ENCODE measurements at places on chromosomes 12 and 14. TPM values are rescaled to one million over a fixed set of nuclear protein-coding genes. Genes with fewer than 3 reads are reported as not detected.
A peak's percentile ranks its signal among the peaks of the same experiment; 100 is the strongest.

GRIP1 gene
- 4.5 TPM for polyA plus RNA-seq

SMIM41 gene
- polyA plus RNA-seq, result 0.98 TPM

DLK1 gene
- 7.1 TPM for polyA plus RNA-seq

GCH1 gene
- 7.3 TPM for polyA plus RNA-seq

HOXC9 gene
- not detected for polyA plus RNA-seq

GALNT16 gene
- polyA plus RNA-seq, result 5.9 TPM

METTL1 gene
- polyA plus RNA-seq, result 37.9 TPM

CEBPE gene
- polyA plus RNA-seq, result 0.05 TPM

TNS2 gene
- 5.0 TPM for polyA plus RNA-seq

PZP gene
- polyA plus RNA-seq, result 0.08 TPM

DNA sequence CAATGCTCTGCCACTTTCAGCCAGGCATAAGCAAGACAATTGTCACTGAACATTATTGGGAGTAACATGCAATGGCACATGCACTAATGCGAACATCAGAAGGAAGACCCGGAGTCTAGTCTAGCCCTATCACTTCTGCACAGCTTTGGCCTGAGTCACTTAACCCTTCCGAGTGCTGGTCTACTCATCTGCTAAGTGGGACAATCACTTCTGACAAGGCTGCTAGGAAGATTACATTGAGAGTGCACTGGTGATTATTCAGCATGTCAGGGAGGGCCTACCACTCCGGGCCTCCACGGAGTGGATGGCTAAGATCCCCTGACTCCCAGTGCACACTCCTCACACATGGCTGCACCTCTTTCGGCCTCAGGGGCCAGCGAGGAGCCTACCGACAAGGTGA lies 240.9 kb downstream of the DPF3 start:
- DNase-seq, result no peak

DNA sequence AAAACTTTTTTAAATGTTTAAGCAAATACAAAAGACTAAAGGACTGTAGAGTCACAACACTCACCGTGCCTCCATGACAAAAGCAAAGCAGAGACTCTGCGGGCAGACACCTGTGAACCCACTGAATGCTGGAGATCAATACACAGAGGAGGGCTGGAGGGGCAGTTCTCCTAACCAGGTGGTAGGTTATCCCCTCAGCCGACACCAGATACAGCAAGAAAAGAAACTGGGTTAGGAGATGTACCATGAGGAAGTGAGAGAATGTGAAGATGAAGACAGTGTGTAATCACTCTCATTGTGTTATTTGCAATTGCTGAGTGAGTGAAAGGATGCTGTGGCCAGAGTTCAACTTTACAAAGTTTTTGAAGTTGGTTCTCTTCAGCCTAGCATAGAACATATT lies 480.3 kb downstream of the BCL11B start:
- no peak for DNase-seq

DNA sequence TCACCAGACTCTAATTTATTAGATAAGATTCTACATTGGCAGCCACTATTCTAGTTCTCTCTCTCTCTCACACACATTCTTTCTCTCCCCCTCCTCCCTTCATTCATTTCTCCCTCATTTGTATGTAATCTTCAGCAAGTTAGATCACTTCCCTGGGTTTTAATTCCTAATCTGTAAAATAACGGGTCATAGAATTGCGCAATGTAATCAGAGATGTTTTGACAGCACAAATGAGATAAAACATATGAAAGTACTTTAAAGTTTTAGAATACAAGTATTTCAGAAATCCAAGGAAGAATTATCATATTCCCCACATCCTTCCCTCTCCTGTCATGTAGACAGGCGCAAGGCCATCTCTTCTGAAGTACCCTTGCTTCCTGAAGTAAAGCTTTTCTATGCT lies 21.7 kb downstream of the STYK1 start:
- DNase-seq, result no peak

- no peak for DNase-seq
Measured at GRCh38 chr14:66613344-66613743, 105.4 kb downstream of the GPHN start.

- no peak for DNase-seq
Measured at GRCh38 chr14:75238756-75239455, 39.7 kb upstream of the FOS start.

DNA sequence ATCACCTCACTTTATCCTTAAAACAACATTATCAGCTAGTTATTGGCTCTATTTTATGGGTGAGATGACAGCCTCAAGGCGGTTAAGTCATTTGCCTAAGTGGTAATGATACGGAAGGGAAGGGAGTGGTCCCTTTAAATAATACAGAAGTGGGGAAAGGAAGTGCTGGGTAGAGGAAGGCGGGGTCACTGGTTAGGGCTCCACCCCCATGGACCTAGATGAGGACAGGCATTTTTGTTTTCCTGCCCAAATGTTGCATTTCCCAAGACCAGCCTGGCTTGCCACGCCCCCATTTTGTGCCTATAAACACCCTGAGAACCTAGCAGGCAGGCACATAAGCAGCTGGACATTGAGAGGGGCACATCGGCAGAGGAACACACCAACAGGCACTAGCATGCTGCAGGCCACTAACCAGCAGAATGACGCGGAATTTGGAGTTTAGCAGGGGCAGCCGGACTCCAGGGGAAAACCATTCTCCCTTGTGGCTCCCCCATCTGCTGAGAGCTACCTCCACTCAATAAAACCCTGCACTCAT lies 100.9 kb downstream of the EPS8 start:
- DNase-seq, result peak; percentile 47

DNA sequence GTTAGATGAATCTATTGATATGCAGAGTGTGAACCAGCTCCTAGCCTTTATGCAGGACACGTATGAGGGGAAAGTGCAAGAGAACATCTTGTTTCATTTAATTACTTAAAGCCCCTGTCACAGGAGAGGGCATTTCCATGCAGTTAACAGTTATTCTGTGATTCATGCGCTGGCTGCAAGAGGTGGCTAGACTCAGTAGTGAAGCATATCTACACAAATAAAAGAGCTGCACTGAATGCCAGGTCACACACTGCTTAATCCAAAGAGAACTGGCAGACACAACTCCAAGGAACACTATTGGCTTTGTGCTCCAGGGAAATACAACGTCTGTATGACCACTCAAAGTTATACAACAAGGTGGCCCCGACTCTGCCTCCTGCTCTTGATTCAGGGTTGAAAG lies 394.1 kb downstream of the C12orf75 start:
- DNase-seq, result no peak

- DNase-seq, result no peak
Measured at GRCh38 chr12:25623816-25624215, 70.7 kb upstream of the LMNTD1 start.

DNA sequence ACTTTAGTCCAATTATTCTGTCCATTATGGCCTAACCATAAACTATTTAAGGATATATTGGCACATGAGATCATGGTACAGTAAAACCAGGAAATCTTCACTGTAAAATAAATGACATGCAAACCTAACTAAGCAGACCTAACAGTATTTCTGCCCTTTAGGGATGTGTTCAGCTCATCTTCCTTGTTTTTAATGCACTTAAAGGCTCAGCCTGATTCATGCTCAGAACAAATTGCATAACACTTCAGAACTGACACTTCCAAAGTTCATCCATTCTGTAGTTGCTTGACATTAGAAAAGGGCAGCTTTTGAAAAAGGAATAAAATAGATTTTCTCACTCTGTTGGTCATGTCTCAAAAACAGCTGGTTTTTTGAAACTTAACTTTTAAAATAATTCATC lies 708.5 kb downstream of the C12orf50 start:
- DNase-seq, result no peak

DNA sequence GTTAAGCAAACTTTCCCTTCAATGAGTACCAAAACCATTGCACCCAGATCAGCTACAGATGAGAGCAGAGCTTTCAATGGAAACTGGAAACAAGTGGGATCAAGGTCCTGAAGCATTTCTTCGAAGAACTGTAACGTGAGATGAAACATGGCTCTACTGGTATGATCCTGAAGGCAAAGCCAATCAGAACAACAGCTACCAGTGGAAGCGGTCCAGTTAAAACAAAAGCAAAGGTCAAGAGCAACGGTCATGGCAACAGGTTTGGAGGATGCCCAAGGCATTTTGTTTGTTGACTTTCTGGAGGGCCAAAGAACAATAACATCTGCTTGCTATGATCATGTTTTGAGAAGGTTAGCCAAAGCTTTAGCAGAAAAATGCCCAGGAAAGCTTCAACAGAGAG lies 137.9 kb upstream of the CPSF6 start:
- no peak for DNase-seq

DNA sequence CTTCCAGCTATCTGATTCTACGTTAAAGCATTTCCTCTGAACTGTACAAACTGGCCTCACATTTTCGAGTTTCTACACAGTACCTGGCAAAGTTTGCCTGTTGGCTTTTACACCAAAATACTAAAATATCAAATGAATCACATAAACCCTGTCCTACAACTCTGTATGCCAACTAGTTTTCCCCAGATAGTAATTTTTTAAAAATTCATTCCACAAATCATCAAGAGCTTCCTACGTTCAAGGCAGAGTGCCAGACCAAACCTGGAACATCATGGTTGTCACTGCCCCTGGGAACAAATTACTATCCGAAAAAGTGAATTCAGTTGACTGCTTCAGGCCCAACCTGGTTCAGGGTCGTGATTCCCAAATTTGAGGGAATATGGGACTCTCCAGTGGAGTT lies 2.1 kb downstream of the TMEM30B start:
- DNase-seq, result no peak

GRCh38 chr14:29390081-29390832 lies 537.4 kb downstream of the PRKD1 start:
- no peak for DNase-seq

GRCh38 chr12:115912440-115912839 lies 365.1 kb downstream of the MED13L start:
- no peak for DNase-seq

- no peak for DNase-seq
Measured at GRCh38 chr14:96079066-96079465, 39.9 kb downstream of the C14orf132 start.

- DNase-seq, result peak; percentile 75
Measured at GRCh38 chr12:6326316-6327228, 15.3 kb downstream of the TNFRSF1A start.

Measured in H1 (cell line).